Astrocyte (in vitro differentiated cells and primary cell): ENCODE measurements at places on chromosomes 1 and 21. TPM values are rescaled to one million over a fixed set of nuclear protein-coding genes. Genes with fewer than 3 reads are reported as not detected.

The EFNA1 gene
- 11.3 and 16.4 TPM in 2 replicates for total RNA-seq

The EPHA10 gene
- 0.31 TPM in 1 of 2 replicates, not detected in the other for total RNA-seq

The CTSE gene
- total RNA-seq = not detected in 2 replicates

The AUNIP gene
- total RNA-seq = 1.3 and 2.1 TPM in 2 replicates

The ADAMTS4 gene
- total RNA-seq = 2.7 and 5.1 TPM in 2 replicates

- DNase-seq = no peak
These were observed 49.4 kb downstream of the MAN1A2 start for GRCh38 chr1:117416546-117417125.

DNA sequence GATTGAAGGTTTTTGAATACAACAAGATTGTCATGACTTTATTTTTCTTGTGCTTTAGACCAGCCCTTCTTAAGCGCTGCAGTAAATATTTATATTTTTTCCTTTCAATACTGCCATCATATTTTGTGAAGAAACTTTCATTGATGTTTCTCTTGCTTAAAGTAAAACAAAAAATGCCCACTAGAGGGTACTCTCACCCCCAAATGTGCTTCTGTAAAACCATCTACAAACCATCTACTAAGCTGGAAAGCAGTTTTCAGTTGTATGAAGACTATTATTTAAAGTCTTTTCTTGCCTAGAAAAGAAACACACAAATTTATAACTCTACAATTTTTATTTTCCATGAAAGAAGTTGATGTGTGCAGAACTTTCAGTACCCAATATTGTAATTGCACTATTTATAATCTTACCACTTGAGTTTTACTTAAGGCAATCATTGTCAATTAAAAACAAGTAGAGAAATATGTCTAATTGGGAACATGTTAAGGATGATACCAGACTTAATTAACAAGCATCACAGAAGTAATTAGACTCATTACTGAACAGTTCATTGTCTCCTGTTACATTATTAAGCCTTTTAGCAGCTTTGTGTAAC is 10.7 kb downstream of the LEPR start:
- DNase-seq = peak; percentile 28

GRCh38 chr1:116502671-116503314 is 68.0 kb downstream of the CD58 start:
- no peak for DNase-seq

DNA sequence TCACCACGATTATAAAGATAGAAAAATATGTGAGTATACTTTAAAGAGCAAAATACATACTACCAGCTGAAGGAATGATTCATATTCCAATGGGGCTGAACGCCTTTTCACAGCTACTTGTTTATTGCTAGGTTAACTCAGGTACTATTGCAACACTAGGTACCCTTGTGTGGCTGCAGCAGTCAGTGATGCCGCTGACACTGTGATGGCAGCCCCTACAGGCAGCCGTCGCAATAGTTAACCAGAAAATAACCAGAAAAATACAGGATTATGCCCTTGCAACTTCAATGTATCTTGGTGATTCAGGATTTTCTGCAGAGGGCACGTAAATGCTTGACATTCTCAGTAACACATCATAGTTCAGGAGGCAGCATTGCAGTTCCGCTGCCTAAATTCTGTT is 1.6 kb upstream of the MARK1 start:
- no peak for DNase-seq

DNA sequence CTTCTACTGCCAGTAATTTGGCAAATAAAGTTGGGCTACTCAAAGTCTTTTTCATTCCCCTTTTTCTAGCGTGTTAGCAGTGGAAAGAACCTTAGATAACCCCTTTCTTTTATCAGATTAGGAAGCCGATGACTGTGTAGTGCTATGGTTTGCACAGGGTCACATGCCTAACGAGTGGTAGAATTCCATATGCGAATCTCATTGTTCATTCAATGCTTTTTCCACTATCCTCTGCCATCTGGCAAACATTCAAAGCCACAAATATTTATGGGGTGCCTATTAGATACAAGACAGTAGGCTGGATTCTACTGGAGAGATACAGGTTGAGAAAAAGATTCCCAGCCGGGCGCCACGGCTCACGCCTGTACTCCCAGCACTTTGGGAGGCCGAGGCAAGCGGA is 14.9 kb upstream of the IER5 start:
- DNase-seq = peak; percentile 93

DNA sequence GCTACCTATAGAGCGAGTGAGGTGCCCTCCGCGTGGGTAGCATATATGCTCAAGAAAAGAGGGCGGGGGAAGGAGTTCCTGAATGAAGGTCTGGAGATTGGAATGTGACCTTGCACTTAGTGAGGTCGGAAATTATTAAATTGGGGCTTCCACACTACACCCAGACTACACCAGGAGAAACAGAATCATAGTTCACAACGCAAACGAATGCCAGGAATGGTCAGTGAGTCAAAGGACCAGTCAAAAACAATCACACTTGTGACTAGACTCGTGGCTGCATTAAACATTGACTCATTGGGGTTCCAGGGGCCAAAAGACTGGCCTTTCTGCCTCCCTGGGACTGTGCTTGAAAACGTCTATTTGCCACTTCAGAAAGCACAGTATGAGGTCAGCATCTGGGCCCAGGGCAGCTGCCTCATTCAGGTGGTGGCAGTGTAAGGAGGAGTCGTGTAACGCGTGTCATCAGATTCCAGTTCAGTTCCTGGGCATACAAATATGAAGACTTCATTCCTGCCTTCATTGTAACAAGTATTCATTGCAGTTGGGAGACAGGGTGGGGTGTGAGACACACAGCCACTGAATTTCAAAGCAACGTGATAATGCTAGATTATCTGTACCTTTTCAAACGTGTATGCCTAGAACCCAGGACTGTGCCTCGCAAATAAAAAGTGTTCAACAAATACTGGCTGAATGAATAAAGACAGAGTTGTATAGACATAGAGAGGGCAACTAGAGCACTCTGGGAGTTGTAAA is at the start of gene YOD1:
TSS of gene YOD1 (minus strand) at position 18 of the 753 bp plus-strand sequence. CDS start 178 bp downstream, outside the sequence.
- peak; percentile 67 for DNase-seq

GRCh38 chr1:109799445-109799844 is 35.7 kb upstream of the EPS8L3 start:
- no peak for DNase-seq

DNA sequence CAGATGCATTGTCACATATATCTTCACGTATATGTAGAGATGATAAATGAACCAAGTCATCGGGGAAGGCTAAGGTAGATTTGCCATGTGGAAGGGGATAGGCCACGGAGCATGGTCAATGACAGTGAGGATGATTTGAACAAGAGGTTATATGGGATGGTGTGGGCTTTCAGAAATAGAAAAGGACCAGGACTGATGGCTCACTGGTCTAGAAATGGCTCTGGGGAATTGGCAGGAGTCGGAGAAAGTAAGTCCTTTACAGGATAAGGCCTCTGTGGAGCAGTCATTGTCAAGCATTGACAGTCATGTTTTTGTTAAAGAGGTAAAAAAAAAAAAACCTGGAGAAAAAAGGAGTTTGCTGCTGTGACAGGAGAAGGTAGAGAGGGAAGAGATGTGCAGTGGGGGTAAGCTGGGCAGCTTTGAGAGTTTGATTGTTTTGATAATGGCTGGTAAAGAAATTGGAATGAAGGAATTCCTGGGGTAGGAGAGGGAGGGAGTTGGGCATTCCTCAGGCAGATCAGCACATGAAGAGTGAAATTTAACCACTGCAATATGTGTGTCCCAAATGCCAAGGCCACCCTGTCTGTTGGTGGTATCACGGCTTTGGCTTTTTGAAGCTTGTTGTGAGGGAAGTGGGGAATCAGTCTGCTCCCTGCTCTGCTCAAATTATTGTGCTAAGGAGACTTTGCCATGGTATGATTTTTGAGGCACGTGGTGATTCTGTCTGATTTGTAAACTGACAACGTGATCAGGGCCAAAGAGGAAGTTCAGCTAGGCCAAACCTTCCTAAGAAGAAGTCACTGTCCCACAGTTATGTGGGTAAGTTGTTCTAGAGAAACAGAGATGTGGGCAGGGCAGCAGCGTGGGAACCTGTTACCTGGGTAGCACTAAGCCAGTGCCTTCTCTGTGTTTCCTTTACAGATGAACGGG is 26.0 kb downstream of the MACF1 start:
- peak; percentile 18 for DNase-seq

- no peak for DNase-seq
These were observed 96.6 kb downstream of the RAVER2 start for GRCh38 chr1:64841330-64842065.

GRCh38 chr1:78586572-78586971 is 33.7 kb upstream of the IFI44L start:
- peak; percentile 83 for DNase-seq
